AML-193 (cell line): ENCODE measurements at places on chromosomes 4 and X.

DNA sequence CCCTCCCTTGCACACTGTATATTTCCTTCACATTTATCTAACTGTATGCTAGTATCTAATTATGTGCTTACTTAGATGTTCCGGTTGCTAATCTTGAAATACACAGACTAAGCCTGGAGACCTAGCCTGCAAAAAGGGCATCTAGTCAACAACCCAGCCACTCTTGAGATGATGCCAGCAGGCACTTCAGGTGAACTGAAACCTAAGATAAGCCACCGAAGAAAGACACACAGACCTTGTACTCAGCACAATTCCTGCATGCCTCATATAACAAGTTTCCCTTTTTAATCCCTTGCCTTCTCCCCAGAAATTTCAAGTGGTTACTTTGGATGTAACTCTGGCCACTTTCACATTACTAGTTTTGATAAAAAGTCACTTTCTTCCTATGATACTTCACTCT, 2506.6 kb downstream of the ARAP2 start:
- no peak for DNase-seq

DNA sequence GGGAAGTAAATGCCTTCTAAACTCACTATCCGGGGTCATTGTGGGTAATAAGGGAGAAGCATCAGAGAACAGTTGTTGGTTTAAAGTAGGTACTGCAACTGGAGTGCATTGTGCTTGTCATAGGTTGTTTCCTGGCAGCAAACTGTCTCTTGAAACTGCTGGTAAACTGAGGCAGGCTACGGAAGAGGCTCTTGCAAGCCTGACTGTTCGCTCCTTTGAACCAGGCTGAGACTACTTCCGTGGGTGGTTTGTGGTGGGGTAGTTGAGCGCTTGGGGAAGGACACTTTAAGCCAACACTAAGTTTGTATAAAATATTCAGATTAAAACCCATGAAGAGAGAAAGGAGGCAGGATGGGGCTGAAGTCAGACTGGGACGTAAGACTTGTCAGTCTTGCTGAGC, 45.2 kb upstream of the WDR1 start:
- DNase-seq: no peak

DNA sequence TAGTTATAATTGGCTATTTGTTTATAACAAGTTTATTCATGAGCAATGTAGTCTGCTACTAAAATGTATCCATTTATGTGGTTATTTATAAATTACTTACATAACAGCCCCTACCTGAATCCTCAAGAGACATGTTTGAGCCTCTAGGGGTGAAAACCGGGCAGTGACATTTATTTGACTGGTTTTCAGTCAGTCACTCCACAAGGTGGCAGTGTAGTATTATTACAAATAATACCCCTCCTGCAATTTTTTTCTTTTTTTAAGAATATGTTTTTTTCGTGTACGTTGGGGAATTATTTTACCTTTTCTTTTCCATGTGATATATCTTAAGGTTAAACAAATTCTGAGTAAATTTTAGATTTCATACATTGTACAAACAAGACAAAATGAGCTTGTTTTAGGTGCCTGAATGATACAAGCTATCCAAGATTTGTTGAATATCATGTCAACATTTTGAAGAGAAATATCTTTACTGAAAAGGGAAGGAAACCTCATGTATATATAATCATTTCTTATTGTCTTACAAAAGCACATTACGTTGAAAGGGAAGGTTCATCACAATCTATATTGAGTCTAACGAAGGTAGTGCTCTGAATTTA, 598.7 kb upstream of the TECRL start:
- DNase-seq: peak; percentile 28

- DNase-seq: no peak
Observed at GRCh38 chr4:110753466-110753865, 130.6 kb upstream of the PITX2 start.

- no peak for DNase-seq
Observed at GRCh38 chr4:76780781-76781697, 116.9 kb downstream of the SOWAHB start.

DNA sequence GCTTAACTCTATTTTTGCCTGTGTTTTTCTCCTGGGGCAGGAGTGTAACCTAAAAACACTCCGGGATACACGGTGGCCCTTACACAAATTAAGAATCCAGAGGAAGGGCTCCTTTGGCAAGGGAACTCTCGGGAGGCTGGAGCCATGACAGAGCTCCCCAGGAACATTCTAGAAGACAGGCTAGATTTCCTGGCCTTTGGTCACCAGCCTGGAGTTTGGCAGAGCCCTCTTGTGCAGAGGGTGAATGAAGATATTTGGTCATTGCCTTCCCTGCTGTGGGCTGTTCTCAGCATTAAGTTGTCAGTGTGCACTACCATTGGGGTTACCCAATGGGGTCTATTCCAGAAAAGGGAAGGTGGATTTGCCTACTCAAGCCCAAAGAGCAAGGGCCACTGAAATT, 53.8 kb upstream of the LNX1 start:
- no peak for DNase-seq

DNA sequence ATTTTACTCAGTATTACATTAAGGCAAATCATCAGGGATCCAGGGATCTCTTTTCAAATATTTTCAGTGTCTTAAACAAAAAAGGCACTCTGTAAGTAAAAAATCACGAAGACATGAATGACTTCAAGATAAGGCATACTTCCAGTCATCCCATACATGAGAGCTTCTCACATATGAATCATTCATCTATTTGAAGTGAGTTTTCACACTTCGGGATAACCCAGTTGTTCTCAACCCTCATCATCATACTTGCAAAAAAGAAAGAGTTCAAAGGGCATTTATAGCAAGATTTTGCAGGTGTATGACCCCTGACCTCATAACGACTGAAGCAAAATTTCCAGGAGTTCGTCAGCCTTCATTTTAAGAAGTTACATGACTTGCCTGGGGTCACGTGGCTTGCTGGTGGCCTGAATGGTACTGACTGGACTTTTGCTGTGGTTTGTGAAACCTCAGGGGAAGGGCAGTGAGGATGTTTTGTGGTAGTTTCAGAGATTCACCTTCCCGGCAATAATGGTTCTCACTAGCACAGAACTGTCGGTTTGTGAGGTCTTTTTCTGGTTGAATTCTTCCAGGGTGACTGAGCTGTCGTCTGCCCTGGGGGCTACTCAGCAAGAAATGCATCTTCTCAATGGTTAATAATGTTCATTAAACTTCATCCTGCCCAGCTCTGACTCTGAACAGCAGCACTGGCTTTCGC, 115.8 kb upstream of the SHISA3 start:
- no peak for DNase-seq

- DNase-seq: no peak
Observed at GRCh38 chr4:152032722-152033131, 271.9 kb upstream of the GATB start.

DNA sequence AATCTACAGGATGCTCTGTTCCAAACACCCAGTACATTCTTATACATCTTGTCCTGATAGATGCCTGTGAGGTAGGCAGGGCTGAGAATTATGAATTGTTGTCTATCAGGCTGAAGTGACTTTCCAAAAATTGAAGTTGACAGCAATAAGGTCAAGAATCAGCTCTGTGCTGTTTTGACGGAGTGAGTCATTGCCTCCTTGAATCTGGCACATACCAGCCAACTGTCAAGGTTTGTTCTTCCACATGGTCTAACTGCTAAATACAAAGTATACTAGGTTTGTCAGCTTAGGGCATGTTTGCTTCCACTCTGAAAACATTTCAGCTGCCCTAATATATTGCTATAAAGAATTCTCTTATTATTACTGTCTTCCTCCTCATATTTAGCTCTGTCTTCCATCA, 32.3 kb downstream of the SH3RF1 start:
- DNase-seq: no peak

GRCh38 chr4:177706916-177707315, 264.7 kb upstream of the AGA start:
- DNase-seq: no peak

DNA sequence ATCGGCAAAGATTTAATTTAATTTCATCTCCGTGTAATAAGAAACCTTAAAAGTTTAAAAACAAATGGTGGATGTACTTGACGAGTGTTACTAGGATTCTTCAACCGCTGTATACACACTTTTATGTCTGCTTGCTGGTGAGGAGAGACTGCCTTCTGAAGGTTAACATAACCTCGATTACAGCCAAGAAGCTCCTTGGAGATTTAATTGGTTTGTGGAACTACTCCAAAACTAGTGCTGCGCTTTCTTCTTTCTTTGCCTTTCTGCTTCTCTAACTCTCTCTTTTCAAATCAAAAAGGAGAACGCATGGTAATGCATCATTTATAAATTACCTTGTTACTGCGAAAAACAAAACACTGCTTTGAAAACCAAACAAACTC, 109.0 kb downstream of the ANTXR2 start:
- no peak for DNase-seq

- DNase-seq: no peak
Observed at GRCh38 chr4:85787133-85787532, 312.2 kb downstream of the ARHGAP24 start.

GRCh38 chr4:54063229-54063628, 1.2 kb downstream of the CHIC2 start:
- DNase-seq: peak; percentile 40
